ENCODE measurements at places on chromosomes 4 and X. TPM values are rescaled to one million over a fixed set of nuclear protein-coding genes. Genes with fewer than 3 reads are reported as not detected.

HCFC1 gene
- 38.8 TPM for total RNA-seq

PWWP3B gene
- total RNA-seq: not detected

NEK1 gene
- total RNA-seq: 6.5 TPM

CRMP1 gene
- total RNA-seq: not detected

TSPAN7 gene
- 0.86 TPM for total RNA-seq

HMX1 gene
- not detected for total RNA-seq

MND1 gene
- total RNA-seq: 17.0 TPM

GABRB1 gene
- total RNA-seq: not detected

RASL11B gene
- 1.6 TPM for total RNA-seq

CD38 gene
- total RNA-seq: not detected

COX7B gene
- 364 TPM for total RNA-seq

GYPE gene
- not detected for total RNA-seq

KLHL13 gene
- 5.1 TPM for total RNA-seq

ZDHHC15 gene
- not detected for total RNA-seq

DACH2 gene
- not detected for total RNA-seq

PDE6B gene
- 3.3 TPM for total RNA-seq

ENPEP gene
- total RNA-seq: not detected

SPANXC gene
- total RNA-seq: not detected

SPON2 gene
- total RNA-seq: 4.7 TPM
